ENCODE measurements at places on chromosomes 3 and 15.

- DNase-seq = no peak
Observed at GRCh38 chr15:35663956-35664355, 118.0 kb upstream of the DPH6 start.

GRCh38 chr3:77186728-77187127 lies 146.8 kb downstream of the ROBO2 start:
- no peak for DNase-seq

GRCh38 chr3:118863731-118864322 lies 170.8 kb downstream of the IGSF11 start:
- DNase-seq = no peak

GRCh38 chr3:43816372-43816771 lies 125.6 kb downstream of the ABHD5 start:
- no peak for DNase-seq

DNA sequence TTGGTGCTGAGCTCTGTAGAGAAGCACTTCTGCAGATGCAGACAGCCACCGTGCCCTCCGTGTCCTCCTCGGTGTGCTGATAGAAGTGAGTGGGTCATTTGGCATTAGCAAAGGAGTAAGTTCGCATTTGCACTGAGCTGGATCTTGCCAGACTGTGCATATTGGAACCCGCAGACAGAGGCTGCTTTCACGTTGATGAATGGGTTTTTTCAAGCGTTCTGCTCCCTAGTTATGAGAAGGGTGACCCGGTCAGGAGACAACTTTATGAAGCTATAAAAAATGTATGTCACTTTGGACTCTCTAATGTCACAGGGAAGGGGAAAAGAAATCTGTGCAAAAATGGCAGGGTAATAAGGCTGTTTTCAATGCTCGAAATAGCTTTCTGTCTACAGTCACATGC lies 739.4 kb downstream of the MCTP2 start:
- DNase-seq = no peak
